Cardiac muscle cell (in vitro differentiated cells and primary cell): ENCODE measurements at places on chromosomes 2 and 18. TPM values are rescaled to one million over a fixed set of nuclear protein-coding genes. Genes with fewer than 3 reads are reported as not detected.

GRCh38 chr2:174327021-174327840 lies 7.5 kb upstream of the SP9 start:
- no peak for DNase-seq
- no peaks in the 10 kb centered on the region for H3K36me3 ChIP-seq
- no peak overlapping the region for H3K27ac ChIP-seq
- no peaks in the 10 kb centered on the region for H3K4me1 ChIP-seq
- peak overlapping the region; percentile 33 for H3K4me3 ChIP-seq

DNA sequence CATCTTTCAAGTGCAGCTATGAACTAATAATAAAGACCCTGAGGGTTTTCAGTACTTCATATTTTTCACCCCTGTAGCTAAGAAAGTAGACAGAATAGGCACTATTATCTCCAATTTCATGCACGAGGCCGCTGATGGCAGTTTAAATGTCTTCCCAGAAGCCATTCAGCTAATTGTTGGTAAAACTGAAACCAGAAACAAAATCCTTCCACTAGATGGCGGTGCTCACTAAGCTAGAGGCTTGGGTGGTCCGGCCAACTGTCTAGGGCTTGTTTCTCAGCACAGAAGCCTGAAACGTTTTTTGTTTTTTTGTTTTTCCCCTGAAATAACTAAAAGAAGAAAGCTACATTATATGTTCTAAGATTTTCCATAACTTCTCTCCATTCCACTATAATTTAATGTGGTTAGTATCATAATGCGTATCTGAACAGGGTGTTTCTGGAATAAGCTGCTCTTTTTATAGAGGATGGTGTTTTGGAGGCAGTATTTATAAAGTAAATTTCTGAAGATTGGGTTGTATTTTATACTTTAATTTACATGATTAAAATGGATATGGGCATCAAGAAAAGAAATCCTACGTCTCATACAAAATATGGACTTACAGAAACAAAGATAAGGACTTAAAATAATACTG lies 159.4 kb downstream of the PIK3C3 start:
- no peak overlapping the region for H3K4me3 ChIP-seq
- DNase-seq, result peak; percentile 87
- H3K27me3 ChIP-seq, result no peaks in the 10 kb centered on the region
- no peaks in the 10 kb centered on the region for H3K36me3 ChIP-seq
- H3K4me1 ChIP-seq, result no peaks in the 10 kb centered on the region
- no peak overlapping the region for H3K27ac ChIP-seq

GRCh38 chr2:73111073-73112025 lies 1.4 kb downstream of the RAB11FIP5 start:
- H3K27ac ChIP-seq, result no peak overlapping the region
- H3K36me3 ChIP-seq, result no peaks in the 10 kb centered on the region
- H3K4me3 ChIP-seq, result peak overlapping the region; percentile 72
- peaks cover 15% of the 10 kb centered on the region for H3K4me1 ChIP-seq
- DNase-seq, result peak; percentile 39
- H3K27me3 ChIP-seq, result peaks cover 28% of the 10 kb centered on the region

DNA sequence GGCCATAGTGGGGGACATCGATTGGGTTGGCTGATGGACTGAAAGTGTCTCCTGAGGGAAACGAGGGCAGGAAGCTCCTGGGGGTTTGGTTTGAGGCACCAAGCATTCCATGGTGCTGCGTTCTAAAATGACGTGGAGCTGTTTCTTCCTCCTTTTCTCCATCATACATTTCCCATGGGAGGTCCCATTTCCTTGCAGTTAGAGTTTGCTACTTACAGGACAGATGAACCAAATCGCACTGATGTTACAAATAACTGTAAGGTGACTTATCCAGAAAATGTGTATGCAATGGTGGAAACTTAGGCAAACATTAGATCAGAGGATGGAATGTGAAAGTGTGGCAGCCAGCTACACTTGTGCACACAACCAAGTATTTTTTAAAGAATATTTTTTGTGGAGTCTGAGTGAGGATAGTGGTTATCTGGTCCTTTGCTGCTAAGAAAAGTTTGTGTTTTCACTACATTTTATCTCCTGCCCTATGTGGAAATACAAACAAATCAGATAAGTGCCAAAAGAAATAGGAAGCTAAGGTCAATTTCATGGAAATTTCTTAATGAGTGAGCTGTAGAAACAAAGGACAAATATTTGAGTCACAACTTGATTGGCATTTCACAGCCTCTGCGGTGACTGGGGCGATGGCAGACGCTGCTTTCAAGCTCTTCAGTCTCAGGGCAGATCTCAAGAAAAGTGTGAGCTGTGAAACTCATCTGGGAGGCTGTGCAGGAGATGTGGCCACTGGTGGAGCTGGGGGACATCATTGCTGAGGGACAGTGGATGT lies 256.2 kb downstream of the TSN start:
- no peaks in the 10 kb centered on the region for H3K36me3 ChIP-seq
- no peaks in the 10 kb centered on the region for H3K27me3 ChIP-seq
- H3K27ac ChIP-seq, result no peak overlapping the region
- peak; percentile 36 for DNase-seq

DNA sequence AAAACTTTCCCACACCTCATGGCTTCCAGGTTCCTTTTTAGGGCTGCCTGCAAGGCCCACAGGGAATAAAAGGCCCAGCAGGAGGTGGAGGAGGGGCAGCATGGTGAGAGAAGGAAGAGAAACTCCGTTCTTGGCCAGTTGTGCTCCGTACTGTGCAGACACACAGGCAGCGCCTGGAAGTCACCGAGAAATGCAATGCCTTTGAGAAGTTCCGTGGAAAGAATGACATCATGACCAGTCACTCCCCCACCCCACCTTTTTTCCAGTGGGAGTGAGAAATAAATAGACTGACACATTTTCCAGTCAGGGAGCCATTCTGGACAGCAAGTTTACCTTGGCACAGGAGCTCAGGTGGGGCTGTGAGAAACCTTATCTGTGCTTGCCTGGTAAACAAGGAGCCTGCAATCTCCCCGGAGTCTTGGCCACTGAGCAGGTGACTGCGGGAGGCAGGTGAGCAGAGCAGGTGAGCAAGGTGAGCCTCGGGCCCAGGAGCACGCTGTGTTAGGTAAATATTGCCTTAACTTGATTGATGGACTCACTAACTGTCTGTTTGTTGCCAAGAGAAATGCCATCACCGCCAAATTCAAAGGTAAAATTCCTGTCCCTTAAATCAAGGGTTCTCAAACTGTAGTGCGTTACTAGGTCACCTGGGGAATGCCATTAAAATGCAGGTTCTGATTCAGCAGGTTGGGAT lies 13.5 kb upstream of the LBH start:
- no peak overlapping the region for H3K27ac ChIP-seq
- no peaks in the 10 kb centered on the region for H3K27me3 ChIP-seq
- H3K36me3 ChIP-seq, result no peaks in the 10 kb centered on the region
- peaks cover 22% of the 10 kb centered on the region for H3K4me1 ChIP-seq

DNA sequence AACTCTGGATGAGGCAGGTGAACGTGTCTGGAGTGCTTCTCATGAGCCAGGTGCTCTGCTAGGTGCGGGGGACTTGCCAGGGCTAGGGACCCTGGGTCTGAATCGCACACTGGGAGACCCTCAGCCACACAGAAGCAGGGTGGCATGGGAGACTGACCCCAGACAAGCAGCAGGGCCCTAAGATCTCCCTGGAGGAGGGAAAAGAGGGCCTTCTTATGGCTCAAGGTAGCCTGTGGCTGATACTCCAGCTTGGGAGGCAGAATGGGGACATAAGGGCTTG lies 12.8 kb upstream of the CIB4 start:
- no peaks in the 10 kb centered on the region for H3K27me3 ChIP-seq
- DNase-seq, result no peak
- no peaks in the 10 kb centered on the region for H3K36me3 ChIP-seq
- no peak overlapping the region for H3K4me3 ChIP-seq

DNA sequence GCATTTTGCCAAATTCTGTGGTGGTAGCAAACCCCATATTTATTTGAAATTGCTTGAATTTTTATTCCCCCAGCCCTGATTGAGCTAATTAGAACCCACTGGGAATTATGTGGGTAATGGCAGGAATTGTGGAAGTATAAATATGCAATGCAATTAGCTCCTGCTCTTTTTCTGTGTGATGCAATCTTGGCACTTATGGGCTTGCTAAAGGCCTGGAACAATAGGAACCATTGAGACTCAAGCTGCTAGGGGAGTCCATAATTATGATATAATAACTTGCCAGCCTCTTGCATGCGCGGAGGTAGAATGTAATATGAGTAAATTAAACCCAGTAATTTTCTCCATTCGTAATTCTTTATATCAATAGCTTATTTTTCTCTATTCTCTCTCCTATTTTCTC lies 267.6 kb upstream of the THSD7B start:
- H3K4me1 ChIP-seq, result no peaks in the 10 kb centered on the region
- DNase-seq, result no peak
- H3K27me3 ChIP-seq, result peaks cover 4% of the 10 kb centered on the region
- H3K36me3 ChIP-seq, result no peaks in the 10 kb centered on the region

- H3K27me3 ChIP-seq, result no peaks in the 10 kb centered on the region
- no peak for DNase-seq
- no peaks in the 10 kb centered on the region for H3K36me3 ChIP-seq
- H3K27ac ChIP-seq, result no peak overlapping the region
These were observed 65.1 kb upstream of the RPRM start for GRCh38 chr2:153543635-153544071.

- H3K27me3 ChIP-seq, result no peaks in the 10 kb centered on the region
- H3K27ac ChIP-seq, result no peak overlapping the region
- H3K36me3 ChIP-seq, result no peaks in the 10 kb centered on the region
- no peak for DNase-seq
- no peak overlapping the region for H3K4me3 ChIP-seq
- no peaks in the 10 kb centered on the region for H3K4me1 ChIP-seq
These were observed 99.9 kb downstream of the CLIP4 start for GRCh38 chr2:29215073-29215472.

- no peak overlapping the region for H3K27ac ChIP-seq
- H3K27me3 ChIP-seq, result no peaks in the 10 kb centered on the region
- DNase-seq, result no peak
- no peak overlapping the region for H3K4me3 ChIP-seq
- no peaks in the 10 kb centered on the region for H3K4me1 ChIP-seq
These were observed 35.5 kb upstream of the TAF1B start for GRCh38 chr2:9807555-9808305.

DNA sequence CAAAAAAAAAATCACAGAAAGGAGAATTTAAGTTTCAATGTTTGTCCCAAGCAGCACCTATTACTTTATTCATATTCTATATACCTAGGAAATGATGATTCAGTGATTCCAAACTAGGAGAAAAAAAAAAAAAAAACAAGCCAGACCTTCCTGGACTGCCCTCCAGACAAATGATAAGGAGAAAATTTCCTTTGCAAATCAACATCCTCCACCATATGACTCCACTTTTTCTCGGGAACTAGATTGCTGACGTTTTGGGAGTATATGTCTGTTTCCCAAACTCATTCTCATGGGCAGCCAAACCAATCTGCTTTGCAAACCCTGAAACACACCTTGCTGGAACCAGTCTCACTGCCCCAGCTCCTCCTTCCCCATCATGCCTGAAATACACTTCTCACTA lies 16.8 kb downstream of the AP1S3 start:
- H3K4me3 ChIP-seq, result no peak overlapping the region
- H3K4me1 ChIP-seq, result no peaks in the 10 kb centered on the region
- DNase-seq, result no peak
- H3K27me3 ChIP-seq, result no peaks in the 10 kb centered on the region
- no peak overlapping the region for H3K27ac ChIP-seq
- no peaks in the 10 kb centered on the region for H3K36me3 ChIP-seq

- H3K4me3 ChIP-seq, result no peak within 1 kb of the TSS
- no peaks in the 10 kb centered on the region for H3K27me3 ChIP-seq
- no peak within 1 kb of the TSS for H3K27ac ChIP-seq
- no peaks in the 10 kb centered on the region for H3K4me1 ChIP-seq
- no peaks in the 10 kb centered on the region for H3K36me3 ChIP-seq
These were observed at the start of gene GPR35 for GRCh38 chr2:240624950-240625621. Gene GPR35, plus strand, starts transcription at chr2:240625480. Its CDS starts 4,473 bp downstream, at chr2:240629953.

GRCh38 chr2:71331581-71332434 lies at the start of gene ZNF638:
Gene ZNF638, plus strand, starts transcription at chr2:71331782. Its CDS starts 17,173 bp downstream, at chr2:71348955.
- H3K27ac ChIP-seq, result peak within 1 kb of the TSS; percentile 99
- H3K4me1 ChIP-seq, result peaks cover 12% of the 10 kb centered on the region
- H3K36me3 ChIP-seq, result no peaks in the 10 kb centered on the region
- DNase-seq, result peak; percentile 98
- H3K4me3 ChIP-seq, result peak within 1 kb of the TSS; percentile 80

HYCC2 gene
- 3.1 and 7.0 TPM in 2 replicates for total RNA-seq

ERICH2 gene
- total RNA-seq, result 1.0 and 1.5 TPM in 2 replicates

C18orf54 gene
- total RNA-seq, result 1.3 and 2.5 TPM in 2 replicates
